ENCODE measurements at places on chromosomes 3 and 15.
A peak's percentile ranks its signal among the peaks of the same experiment; 100 is the strongest.

- no peaks in the 10 kb centered on the region for H3K4me1 ChIP-seq
- no peak overlapping the region for H3K27ac ChIP-seq
- no peak for DNase-seq
Observed at GRCh38 chr3:56144805-56145204, 323.5 kb downstream of the ERC2 start.

DNA sequence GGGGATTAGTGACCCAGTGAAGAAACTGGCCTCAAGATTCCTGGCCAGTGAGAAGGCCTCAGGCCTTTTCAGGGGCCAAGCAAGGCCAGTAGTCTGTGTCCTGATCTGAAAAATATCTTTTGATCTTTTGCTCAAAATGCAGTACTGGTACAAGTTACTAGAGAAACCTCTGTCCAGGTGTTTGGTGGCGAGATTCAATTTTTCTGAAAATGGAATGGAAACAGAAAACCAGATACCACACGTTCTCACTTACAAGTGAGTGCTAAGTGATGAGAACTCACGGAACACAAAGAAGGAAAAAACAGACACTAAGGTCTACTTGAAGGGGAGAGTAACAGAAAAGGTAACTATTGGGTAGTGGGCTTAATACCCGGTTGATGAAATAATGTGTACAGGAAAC is 463.4 kb downstream of the ZIC1 start:
- H3K4me1 ChIP-seq: no peaks in the 10 kb centered on the region
- no peak overlapping the region for H3K4me3 ChIP-seq
- no peak for DNase-seq

GRCh38 chr15:88985547-88986393 is 72.6 kb upstream of the MFGE8 start:
- DNase-seq: no peak
- H3K27ac ChIP-seq: no peak overlapping the region
- no peaks in the 10 kb centered on the region for H3K4me1 ChIP-seq
- H3K27me3 ChIP-seq: peaks cover 10% of the 10 kb centered on the region
- no peak overlapping the region for H3K4me3 ChIP-seq

- no peaks in the 10 kb centered on the region for H3K27me3 ChIP-seq
- H3K36me3 ChIP-seq: no peaks in the 10 kb centered on the region
- H3K4me1 ChIP-seq: peaks cover 4% of the 10 kb centered on the region
Observed at GRCh38 chr15:73226093-73226814, 142.5 kb downstream of the HCN4 start.

DNA sequence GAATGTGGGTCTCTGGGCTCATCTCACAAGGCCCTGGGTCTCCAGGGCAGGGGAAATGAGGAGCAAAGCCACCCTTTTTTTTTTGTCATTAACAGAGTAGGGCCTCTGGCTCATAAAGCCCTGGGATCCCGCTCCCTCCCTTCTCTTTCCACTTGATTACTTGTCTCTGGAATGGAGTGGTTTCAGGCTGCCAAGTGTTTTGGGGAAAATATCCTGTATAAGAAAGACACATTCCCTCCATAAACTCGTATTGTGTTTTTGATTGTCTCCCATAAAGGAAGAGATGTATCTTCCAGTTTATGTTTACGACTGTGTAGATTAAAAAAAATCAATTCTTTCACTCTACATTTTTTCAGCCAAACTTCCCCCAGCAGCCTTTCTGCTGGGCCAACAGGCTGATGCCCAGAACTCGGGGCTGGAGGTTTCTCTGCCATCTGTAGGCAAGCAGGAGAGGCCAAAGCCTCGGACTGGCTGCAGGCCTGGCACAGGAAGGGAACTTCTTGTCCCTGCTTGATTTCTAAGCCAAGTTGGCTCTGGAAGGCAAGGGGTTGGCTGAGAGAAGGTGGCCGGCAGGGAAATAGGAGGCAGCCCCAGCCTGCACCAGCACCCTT is 49.4 kb upstream of the INSYN1 start:
- peaks cover 18% of the 10 kb centered on the region for H3K27me3 ChIP-seq
- no peak for DNase-seq
- H3K27ac ChIP-seq: no peak overlapping the region

GRCh38 chr3:43231276-43232000 is 54.9 kb upstream of the SNRK start:
- no peak overlapping the region for H3K4me3 ChIP-seq
- no peaks in the 10 kb centered on the region for H3K36me3 ChIP-seq
- H3K27me3 ChIP-seq: no peaks in the 10 kb centered on the region
- no peak overlapping the region for H3K27ac ChIP-seq
- DNase-seq: no peak
- no peaks in the 10 kb centered on the region for H3K4me1 ChIP-seq

GRCh38 chr3:50275996-50276761 is 2.7 kb upstream of the LSMEM2 start:
- no peak overlapping the region for H3K27ac ChIP-seq
- H3K4me1 ChIP-seq: peaks cover 42% of the 10 kb centered on the region
- no peak for DNase-seq
- no peaks in the 10 kb centered on the region for H3K36me3 ChIP-seq
- H3K27me3 ChIP-seq: peaks cover 16% of the 10 kb centered on the region
- H3K4me3 ChIP-seq: no peak overlapping the region

DNA sequence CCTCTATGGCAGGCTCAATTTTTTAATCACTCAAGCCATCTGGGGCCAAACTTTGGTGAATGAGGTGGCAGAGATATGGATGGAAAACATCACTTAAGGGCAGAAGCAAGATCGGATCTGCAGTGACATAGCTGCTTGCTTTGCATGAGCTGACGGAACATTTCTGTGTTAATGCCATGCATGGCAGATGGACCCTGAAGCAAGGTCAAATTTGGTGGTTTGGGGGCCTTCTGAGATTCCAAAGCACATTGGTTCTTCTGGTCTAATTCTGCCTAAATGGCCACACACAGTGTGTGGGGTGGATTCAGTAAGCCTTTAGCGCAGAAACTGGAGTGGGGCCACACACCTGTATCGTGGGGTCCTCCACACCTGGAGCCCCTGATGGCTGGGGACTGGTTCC is 38.3 kb upstream of the BCL2L10 start:
- H3K4me1 ChIP-seq: no peaks in the 10 kb centered on the region
- no peak for DNase-seq

- no peaks in the 10 kb centered on the region for H3K27me3 ChIP-seq
- peak; percentile 11 for DNase-seq
- peaks cover 69% of the 10 kb centered on the region for H3K4me1 ChIP-seq
- peak overlapping the region; percentile 7 for H3K4me3 ChIP-seq
- H3K27ac ChIP-seq: peak overlapping the region; percentile 95
Observed at GRCh38 chr3:129577366-129577765, 29.1 kb downstream of the PLXND1 start.

DNA sequence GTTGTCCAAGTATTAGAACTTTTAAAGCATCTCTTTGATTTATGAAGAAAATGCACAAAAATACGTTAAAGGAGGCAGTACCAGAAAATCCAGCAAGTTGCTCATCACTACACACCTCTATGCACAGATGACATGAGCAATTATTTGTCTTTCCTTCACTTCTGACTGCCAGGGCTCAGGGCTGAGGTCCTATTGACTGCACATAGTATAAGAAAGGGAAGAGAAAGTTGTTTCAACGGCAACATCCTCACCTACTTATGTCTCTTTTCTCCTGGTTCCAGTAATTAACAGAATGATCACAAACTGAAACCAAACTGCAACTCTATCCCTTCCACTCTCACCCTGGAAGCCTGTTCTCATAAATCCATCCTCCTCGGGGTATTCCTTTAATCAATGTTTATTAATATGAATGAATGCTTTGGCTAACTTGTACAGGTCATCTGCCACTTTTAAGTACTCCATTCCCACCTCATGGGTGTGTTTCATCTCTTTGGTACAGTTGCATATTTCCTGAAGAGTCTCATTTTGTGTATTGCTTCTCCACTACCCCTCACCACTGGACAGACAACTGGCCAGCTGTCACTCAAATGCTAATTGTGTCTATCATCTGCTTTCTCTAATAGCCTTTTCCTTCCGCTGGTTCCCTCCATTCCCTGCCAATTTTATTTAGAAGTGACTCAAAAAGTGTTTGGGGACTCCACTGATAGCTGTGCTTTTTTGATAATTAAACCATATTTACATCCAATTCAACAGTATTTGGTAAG is 34.5 kb downstream of the RAB27A start:
- no peaks in the 10 kb centered on the region for H3K27me3 ChIP-seq
- H3K36me3 ChIP-seq: peaks cover 2% of the 10 kb centered on the region
- H3K27ac ChIP-seq: peak overlapping the region; percentile 72
- peak overlapping the region; percentile 32 for H3K4me3 ChIP-seq
- peaks cover 23% of the 10 kb centered on the region for H3K4me1 ChIP-seq

- no peaks in the 10 kb centered on the region for H3K4me1 ChIP-seq
- H3K4me3 ChIP-seq: no peak overlapping the region
- H3K36me3 ChIP-seq: no peaks in the 10 kb centered on the region
- H3K27ac ChIP-seq: no peak overlapping the region
- peaks cover 22% of the 10 kb centered on the region for H3K27me3 ChIP-seq
- DNase-seq: no peak
Observed at GRCh38 chr15:66221126-66221525, 32.4 kb downstream of the MEGF11 start.

DNA sequence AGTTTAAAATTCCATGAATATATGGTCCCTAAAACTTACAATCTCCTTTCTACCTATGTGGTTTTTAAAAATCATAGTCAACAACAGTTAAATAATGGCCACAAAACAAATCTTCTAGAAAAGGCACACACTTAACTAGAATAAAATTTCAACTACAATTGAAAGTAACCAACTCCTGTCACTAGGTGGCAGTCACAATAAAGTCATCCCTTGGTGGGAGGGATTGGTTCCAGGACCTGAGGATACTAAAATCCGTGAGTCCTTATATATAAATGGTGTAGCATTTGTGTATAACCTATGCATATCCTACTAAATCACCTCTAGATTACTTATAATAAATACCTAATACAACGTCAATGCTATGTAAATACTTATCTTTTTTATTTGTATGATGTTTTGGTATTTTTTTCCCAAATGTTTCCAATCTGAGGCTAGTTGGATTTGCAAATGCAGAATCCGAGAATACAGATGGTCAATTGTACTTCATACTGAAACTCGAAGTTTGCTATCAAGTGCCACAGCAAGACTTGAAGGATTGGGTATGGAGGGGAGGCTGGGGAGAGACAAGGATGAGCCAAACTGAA is 172.6 kb downstream of the FMN1 start:
- no peak overlapping the region for H3K27ac ChIP-seq
- DNase-seq: no peak
- no peak overlapping the region for H3K4me3 ChIP-seq
- H3K27me3 ChIP-seq: no peaks in the 10 kb centered on the region

GRCh38 chr3:140501061-140501769 is 176.6 kb upstream of the TRIM42 start:
- no peaks in the 10 kb centered on the region for H3K4me1 ChIP-seq
- no peak overlapping the region for H3K4me3 ChIP-seq
- H3K27ac ChIP-seq: no peak overlapping the region
- DNase-seq: no peak
- no peaks in the 10 kb centered on the region for H3K36me3 ChIP-seq
- H3K27me3 ChIP-seq: peaks cover 7% of the 10 kb centered on the region

GRCh38 chr3:21256932-21257331 is 494.1 kb downstream of the ZNF385D start:
- no peaks in the 10 kb centered on the region for H3K4me1 ChIP-seq
- H3K27me3 ChIP-seq: no peaks in the 10 kb centered on the region
- no peak overlapping the region for H3K27ac ChIP-seq
- no peak overlapping the region for H3K4me3 ChIP-seq
- no peaks in the 10 kb centered on the region for H3K36me3 ChIP-seq

- no peaks in the 10 kb centered on the region for H3K27me3 ChIP-seq
- H3K36me3 ChIP-seq: no peaks in the 10 kb centered on the region
- H3K27ac ChIP-seq: no peak overlapping the region
- H3K4me3 ChIP-seq: no peak overlapping the region
- no peaks in the 10 kb centered on the region for H3K4me1 ChIP-seq
Observed at GRCh38 chr3:138862924-138863775, 28.4 kb upstream of the PIK3CB start.

- H3K27me3 ChIP-seq: peaks cover 8% of the 10 kb centered on the region
- no peak overlapping the region for H3K4me3 ChIP-seq
Observed at GRCh38 chr3:43629257-43629656, 7.4 kb upstream of the ANO10 start.

GRCh38 chr3:160103397-160103796 is 114.8 kb downstream of the IL12A start:
- no peak overlapping the region for H3K4me3 ChIP-seq
- no peaks in the 10 kb centered on the region for H3K27me3 ChIP-seq
- no peak overlapping the region for H3K27ac ChIP-seq
- H3K4me1 ChIP-seq: no peaks in the 10 kb centered on the region

DNA sequence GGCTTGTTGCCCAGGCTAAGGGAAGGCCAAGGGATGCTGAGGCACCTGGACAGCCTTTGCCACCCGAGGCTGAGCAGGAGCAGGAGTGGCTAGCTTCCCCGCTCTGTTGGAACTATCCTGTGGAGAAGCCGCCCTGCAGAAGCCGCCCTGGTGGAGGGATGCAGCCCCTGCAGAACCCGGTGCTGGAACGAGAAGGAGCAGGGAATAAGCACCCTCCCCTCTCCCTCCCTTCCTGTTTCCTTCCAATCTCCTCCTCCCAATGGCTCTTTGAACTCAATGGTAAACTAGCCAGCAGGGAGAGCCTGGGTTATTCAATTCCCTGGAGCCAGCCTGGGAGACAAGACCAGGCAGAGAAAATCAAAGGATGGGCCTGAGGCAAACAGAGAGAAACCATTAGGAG is 11.8 kb upstream of the HRG start:
- H3K4me3 ChIP-seq: no peak overlapping the region
- DNase-seq: no peak
- H3K4me1 ChIP-seq: no peaks in the 10 kb centered on the region
- no peaks in the 10 kb centered on the region for H3K27me3 ChIP-seq

- DNase-seq: no peak
- H3K27ac ChIP-seq: peak overlapping the region; percentile 80
- H3K36me3 ChIP-seq: peaks cover 23% of the 10 kb centered on the region
- H3K4me3 ChIP-seq: no peak overlapping the region
- no peaks in the 10 kb centered on the region for H3K27me3 ChIP-seq
Observed at GRCh38 chr15:40744815-40745152, 10.3 kb downstream of the RMDN3 start.

DNA sequence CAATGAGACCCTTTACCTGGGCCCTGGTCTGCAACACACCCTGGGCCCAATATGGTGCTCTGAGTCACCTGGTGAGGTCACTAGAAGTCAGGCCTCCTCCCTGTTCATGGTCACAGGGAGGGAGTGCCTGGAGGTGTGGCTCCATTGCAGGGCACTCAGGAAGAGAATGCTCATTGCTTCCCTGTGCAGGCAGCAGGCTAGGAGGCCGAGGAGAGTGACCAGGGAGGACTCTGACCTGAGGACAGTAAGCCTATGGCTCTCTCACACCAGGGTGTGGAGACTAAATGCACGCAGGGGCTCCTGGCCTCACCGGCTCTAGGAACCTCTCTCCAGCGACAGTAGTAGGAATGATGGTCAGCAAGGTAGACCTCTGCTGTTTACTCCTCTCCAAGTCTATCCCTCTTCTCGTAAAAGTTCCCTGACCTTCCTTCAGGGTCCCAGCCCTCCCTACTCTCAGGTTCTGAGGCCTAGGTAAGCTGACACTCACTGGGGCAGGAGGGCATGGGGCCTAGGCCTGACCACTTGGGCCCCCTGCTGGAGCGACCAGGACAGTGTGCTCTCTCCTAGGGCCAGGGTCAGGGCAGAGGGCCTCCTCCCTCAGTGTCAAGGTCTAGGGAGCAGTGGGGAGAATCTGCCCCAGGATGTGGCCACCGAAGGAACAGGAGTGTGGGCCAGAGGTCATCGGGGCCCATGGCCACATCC is 9.6 kb upstream of the SLCO2A1 start:
- no peak overlapping the region for H3K4me3 ChIP-seq
- H3K4me1 ChIP-seq: no peaks in the 10 kb centered on the region
- H3K36me3 ChIP-seq: no peaks in the 10 kb centered on the region
- no peak for DNase-seq

GRCh38 chr3:87805670-87806069 is 253.1 kb downstream of the CGGBP1 start:
- H3K4me1 ChIP-seq: no peaks in the 10 kb centered on the region
- no peak overlapping the region for H3K27ac ChIP-seq
- H3K4me3 ChIP-seq: no peak overlapping the region
- H3K27me3 ChIP-seq: no peaks in the 10 kb centered on the region
